Left ventricle myocardium inferior (tissue), 1 donor: ENCODE measurements at places on chromosomes 3 and 15. TPM values are rescaled to one million over a fixed set of nuclear protein-coding genes. Genes with fewer than 3 reads are reported as not detected.

Gene CCDC33
- 0.11 TPM for total RNA-seq

Gene LRTM1
- not detected for total RNA-seq

- no peak for DNase-seq
Measured at GRCh38 chr15:100152463-100152862, 189.3 kb downstream of the ADAMTS17 start.

DNA sequence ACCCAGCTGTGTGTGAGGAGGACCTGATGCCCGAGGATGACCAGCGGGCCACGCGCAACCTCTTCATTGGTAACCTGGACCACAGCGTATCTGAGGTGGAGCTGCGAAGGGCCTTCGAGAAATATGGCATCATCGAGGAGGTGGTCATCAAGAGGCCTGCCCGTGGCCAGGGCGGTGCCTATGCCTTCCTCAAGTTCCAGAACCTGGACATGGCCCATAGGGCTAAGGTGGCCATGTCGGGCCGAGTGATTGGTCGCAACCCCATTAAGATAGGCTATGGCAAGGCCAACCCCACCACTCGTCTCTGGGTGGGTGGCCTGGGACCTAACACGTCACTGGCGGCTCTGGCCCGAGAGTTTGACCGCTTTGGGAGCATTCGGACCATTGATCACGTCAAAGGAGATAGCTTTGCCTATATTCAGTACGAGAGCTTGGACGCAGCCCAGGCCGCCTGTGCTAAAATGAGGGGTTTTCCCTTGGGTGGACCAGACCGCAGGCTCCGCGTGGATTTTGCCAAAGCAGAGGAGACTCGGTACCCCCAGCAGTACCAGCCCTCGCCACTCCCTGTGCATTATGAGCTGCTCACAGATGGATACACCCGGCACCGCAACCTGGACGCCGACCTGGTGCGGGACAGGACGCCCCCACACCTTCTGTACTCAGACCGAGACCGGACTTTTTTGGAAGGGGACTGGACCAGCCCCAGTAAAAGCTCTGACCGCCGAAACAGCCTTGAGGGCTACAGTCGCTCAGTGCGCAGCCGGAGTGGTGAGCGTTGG lies 1.5 kb downstream of the RBM15B start:
- DNase-seq: no peak

DNA sequence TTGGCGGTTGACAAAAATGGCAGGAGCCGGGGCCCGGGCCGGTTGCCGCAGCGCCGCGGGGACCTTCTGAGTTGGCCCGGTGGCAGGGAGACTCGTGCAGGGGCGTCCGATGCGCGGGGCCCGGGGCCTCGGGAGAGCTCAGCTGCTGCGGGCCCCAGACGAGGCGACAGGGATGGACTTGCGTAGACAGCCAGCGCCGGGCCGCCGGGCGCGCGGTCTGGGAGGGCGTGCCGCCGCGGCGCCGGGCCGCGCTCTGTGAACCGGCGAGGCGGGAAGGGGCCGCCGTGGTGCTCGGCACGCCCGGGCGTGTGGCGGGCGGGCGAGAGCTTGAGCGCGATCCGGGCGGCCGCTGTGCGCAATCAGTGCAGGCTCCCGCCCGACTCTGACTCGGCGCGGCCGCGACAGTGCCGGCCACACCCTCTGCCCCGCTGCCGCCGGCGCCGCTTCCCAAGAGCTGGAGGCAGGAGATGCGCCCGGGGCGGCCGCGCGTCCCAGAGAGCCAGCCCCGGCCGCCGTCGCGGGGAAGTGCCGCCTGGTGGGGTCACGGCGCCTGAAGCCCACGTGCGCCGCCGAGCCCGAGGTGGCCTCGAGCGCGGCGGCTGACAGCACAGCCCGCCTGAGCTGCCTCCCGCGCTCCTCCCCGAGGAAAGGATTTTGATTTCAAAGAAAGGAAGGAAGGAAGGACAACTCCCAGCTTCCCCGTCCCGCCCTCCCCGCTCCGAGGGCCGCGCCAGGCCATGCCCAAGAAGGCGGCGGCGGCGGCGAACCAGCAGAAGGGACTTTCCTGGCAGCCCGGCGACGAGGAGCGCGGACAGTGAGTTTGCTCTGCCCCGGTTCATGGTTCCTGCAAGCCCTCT lies 657 bp downstream of the TLNRD1 start:
- DNase-seq: peak; percentile 73
